ENCODE measurements at places on chromosomes 2 and 18. TPM values are rescaled to one million over a fixed set of nuclear protein-coding genes. Genes with fewer than 3 reads are reported as not detected.

The CD8B2 gene
- total RNA-seq, result not detected

The XRCC5 gene
- total RNA-seq, result 172 TPM

The PRLH gene
- total RNA-seq, result not detected

The PRSS56 gene
- total RNA-seq, result 0.20 TPM

The FTCDNL1 gene
- 2.6 TPM for total RNA-seq

The REG3A gene
- not detected for total RNA-seq

The CD207 gene
- total RNA-seq, result not detected

The CHRNG gene
- not detected for total RNA-seq

The IL36RN gene
- total RNA-seq, result 0.13 TPM

The ZNF519 gene
- 1.7 TPM for total RNA-seq

The OTOF gene
- 0.08 TPM for total RNA-seq

The DUSP2 gene
- total RNA-seq, result 0.53 TPM

The CCL20 gene
- 5.9 TPM for total RNA-seq

The TDRD15 gene
- total RNA-seq, result not detected

The REG1A gene
- total RNA-seq, result not detected

The L3MBTL4 gene
- total RNA-seq, result not detected

The GKN1 gene
- total RNA-seq, result 0.45 TPM

The FER1L5 gene
- total RNA-seq, result not detected

The KLHL14 gene
- total RNA-seq, result not detected

The PTPRN gene
- total RNA-seq, result 1.1 TPM

The TMEM37 gene
- total RNA-seq, result 1.5 TPM

The SIGLEC15 gene
- total RNA-seq, result not detected

All from A549 treated with ZK216348 at 1 μM for 4 hours (cell line).